Lung (tissue), 17 donors: ENCODE measurements at places on chromosomes 2 and 18. TPM values are rescaled to one million over a fixed set of nuclear protein-coding genes. Genes with fewer than 3 reads are reported as not detected.

The DSG4 gene
- not detected for polyA plus RNA-seq

- peak; percentile 0 for DNase-seq
These were observed 282.1 kb upstream of the FSIP2 start for GRCh38 chr2:185456517-185456916.

DNA sequence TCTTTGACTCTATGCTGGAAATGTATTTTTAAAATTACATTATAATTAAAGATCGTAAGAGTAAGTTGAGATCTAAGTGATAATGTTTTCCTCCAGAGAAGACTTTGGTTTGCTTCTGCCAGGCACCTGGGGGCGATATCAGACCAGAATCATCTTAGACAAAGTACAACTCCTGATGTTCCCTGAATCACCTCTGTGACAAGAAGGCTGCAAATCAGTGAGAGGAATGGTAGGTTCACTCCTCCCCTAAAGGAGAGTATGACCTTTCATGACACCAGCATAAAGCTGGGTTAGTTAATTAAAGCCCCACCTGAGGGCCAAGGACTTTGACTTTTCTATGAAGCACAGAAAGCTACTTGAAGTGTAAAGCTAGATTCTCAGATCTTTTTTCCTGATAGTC, 114.4 kb upstream of the DTNA start:
- peak; percentile 17 for DNase-seq

- DNase-seq, result no peak
These were observed 85.1 kb downstream of the ACSL3 start for GRCh38 chr2:222945887-222946286.

DNA sequence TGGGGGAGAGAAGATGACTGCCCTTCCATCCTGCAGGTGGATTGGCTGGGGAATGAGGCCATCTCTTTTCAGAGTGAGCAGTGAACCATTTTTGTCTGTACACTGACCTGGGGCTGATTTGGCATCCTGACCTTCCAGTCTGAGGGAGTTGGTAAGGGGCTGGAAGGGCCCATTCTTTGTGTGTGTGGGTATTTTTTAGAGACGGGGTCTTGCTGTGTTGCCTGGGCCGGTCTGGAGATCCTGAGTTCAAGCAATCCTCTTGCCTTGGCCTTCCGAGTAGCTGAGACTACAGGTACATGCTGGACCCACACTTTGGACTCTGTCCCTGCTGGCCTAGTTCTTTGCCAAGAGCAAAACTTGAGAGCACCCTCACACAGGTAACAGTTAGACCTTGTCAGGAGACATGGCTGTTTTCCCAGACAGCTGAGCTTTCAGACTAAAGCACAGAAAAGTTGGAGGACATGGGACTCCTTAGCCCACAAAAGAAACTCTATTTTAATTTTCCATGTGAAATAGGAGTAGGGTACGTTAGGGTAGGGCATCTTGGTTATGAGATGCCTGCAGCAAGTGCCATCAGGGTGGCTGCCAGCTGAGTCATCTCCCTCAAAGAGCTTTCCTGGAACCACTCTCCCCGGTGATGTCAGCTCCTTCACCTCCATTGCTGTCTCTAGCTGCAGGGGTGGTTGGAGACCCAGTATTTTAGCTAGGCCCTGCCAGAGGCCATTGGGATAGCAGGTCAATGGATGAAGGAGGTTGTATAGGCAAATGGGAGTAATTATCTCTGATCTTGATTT, 60.7 kb downstream of the DGKD start:
- no peak for DNase-seq

DNA sequence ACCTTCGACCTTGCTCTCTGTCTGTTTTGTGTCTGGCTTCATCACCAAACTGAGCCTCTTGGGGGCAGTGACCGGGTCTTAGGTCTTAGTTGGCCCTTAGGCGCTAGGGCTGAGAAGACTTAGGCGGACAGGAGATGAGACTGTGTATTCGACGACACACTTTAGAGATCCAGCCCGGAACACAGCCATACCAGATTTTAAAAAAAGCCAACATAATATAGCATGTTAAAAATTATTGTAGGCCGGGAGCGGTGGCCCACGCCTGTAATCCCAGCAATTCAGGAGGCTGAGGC, 9.5 kb upstream of the PROC start:
- no peak for DNase-seq

- no peak for DNase-seq
These were observed 21.1 kb downstream of the BIRC6 start for GRCh38 chr2:32377928-32378327.

- DNase-seq, result no peak
These were observed 206.0 kb downstream of the MGAT5 start for GRCh38 chr2:134459706-134460406.

DNA sequence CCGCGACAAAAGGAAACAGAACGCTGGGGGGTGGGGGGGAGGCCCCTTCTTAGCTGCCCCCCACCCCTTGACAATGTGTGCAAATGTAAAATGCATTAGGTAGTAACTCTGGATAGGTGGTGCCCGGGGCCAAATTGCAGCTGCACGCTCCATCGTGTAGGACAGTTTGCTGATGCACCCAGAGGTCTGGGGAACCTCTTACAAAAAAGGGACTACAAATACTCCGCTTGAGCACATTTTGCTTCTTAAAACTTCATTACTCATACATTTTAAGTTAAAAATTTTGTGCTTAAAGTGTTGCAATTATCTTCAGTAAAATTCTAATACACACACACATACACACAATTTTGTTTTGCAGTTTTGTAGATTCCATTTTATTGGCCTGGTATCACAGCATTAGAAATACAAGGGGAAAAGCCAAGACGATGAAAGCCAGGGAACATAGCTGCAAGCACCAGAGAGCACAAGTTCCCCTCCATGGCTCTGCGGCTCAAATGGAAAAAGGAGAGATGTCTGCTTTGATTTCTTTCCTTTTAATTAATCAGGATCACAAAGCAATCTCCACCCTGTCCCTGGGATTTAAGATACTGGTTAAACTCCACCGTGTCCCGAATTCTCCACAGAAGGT, 582.1 kb downstream of the ZEB2 start:
- peak; percentile 75 for DNase-seq

The TMEFF2 gene
- not detected for polyA plus RNA-seq

- no peak for DNase-seq
These were observed 672.3 kb upstream of the REG3G start for GRCh38 chr2:78353168-78353567.
